ENCODE measurements at places on chromosomes 6 and 20. TPM values are rescaled to one million over a fixed set of nuclear protein-coding genes. Genes with fewer than 3 reads are reported as not detected.

C6orf141 gene
- 1.4 TPM for total RNA-seq

ENPP1 gene
- 10.8 TPM for total RNA-seq

FAM83D gene
- total RNA-seq = 8.1 TPM

C6orf118 gene
- total RNA-seq = 20.7 TPM

CRISP3 gene
- 0.22 TPM for total RNA-seq

HLA-F gene
- 8.9 TPM for total RNA-seq

CTCFL gene
- total RNA-seq = 0.20 TPM

GRCh38 chr6:98041921-98042320 is 758.9 kb upstream of the MMS22L start:
- DNase-seq = peak; percentile 33

GRCh38 chr20:2705931-2706645 is 13.5 kb downstream of the EBF4 start:
- DNase-seq = no peak

DNA sequence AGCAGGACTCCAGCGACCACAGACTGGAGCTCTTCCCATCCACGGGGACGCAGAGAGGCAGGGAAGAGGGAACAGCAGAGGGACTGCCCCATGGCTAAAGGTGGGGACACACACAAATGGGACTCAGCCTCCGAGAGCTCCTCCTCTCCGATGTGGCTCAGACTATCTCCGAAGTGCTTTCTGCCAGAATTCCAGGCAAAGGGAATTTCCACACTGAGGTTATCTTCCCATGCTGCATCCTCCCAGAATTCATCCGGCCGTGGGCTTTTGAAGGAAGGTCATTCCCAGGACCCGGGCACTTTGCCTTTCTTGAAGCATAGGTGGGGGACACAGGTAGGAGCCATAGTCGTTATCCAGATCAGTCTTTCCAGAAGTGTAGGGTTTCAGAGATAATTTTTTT is 67.9 kb downstream of the SULF2 start:
- no peak for DNase-seq

- DNase-seq = no peak
Observed at GRCh38 chr6:38725414-38726183, 10.5 kb downstream of the DNAH8 start.

DNA sequence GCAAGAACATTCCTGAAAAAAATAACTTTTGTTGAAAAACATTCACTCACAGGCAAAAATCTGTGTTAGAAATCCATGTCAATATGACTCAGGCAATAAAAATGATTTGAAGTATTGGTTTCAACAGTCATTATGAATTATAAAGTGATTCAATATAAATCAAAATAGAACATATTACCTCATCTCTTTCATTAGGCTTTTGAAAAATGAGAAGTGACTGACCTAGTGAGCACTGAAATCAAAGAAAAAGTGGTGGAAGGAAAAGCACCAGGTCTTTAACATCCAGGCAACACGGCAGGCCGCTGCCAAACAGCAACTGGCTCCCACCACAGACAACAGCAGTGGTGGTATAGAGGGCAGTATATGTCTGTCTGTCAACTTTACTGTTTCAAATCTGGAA is 68.9 kb downstream of the MAN1A1 start:
- no peak for DNase-seq

- no peak for DNase-seq
Observed at GRCh38 chr6:113344969-113345368, 512.2 kb upstream of the MARCKS start.

- DNase-seq = peak; percentile 31
Observed at GRCh38 chr6:70371454-70372105, 41.7 kb upstream of the FAM135A start.

GRCh38 chr6:122683989-122684651 is 73.9 kb downstream of the PKIB start:
- no peak for DNase-seq

DNA sequence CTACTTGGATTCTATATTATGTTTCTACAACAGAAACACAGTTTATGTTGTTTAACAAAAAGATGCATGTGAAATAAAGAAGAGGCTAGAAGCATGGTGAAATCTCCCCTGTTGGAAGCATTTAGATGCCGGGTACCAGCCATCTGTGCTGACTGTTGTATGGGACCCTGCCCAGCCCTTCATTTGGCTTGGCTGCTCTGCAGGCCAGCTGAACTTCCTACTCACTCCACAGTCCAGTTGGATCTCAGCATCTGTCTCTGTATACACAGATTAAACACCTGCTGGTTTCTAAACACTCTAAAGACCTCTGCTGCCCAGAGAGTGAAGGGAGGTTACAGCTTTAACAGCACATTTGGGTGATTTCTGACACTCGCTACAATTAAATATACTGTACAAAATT is 228.3 kb downstream of the SLC35F1 start:
- peak; percentile 38 for DNase-seq

- no peak for DNase-seq
Observed at GRCh38 chr20:21228511-21228910, 74.6 kb upstream of the XRN2 start.

GRCh38 chr6:88361298-88361697 is 195.2 kb upstream of the CNR1 start:
- DNase-seq = no peak
